ENCODE measurements at places on chromosomes 12 and 14.

DNA sequence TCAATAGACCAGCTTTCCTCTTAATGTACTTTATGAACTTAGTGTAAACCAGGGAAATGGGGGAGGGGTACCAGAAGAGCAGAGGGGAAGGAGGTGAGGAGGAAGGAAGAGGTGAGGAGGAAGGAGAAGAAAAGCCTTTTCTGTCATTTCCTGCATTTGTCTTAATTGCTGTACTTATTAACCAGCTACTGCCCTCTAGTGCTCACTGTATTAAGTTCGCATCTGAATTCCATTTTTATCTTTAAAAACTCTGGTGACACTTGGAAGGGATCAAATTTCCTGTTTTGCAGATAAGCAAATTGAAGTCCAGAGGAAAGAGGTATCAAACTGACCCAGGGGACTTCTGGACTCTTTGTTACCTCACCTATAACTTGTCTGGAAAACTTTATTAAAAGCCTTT lies 22.2 kb downstream of the MANSC1 start:
- peak; percentile 43 for DNase-seq

DNA sequence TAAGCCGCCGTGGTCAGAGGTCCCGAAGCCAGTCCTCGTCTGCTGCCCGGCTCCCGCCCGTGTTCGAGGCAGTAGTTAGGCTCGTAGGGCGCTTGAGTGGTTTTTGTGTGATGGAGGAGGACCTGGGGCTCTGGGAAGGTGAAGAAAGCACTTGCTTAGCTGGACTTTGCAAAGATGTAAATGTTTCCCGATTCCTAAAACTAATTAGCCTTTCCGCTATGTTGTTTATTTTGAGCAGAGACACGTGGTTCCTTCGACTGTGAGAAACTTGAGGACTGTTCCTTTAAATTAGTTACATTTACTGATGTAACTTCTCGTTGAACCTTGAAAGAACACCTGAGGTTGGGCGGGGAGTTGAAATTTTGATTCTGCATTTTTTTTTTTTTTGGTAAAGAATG lies 33.9 kb downstream of the MIA2 start:
- no peak for DNase-seq

- DNase-seq, result no peak
Measured at GRCh38 chr12:3453206-3453989, 37.6 kb upstream of the PRMT8 start.

DNA sequence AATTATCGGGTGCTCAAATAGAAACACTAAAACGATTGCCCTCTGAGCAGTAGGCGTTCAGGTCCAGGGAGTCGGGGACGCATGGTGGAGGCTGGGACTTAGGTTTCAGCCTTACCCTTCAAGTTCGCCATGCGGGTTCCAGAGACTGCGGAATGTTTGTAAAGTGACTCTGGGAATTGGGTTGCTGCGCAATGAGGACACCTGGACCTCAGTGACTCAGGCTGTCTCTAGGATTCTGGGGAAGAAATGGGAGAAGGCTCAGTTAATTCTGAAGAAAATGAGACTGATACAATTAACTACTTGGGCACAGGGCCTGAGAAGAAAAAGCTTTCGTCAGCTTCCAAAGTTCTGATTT lies 1.1 kb downstream of the LGALS3 start:
- DNase-seq, result no peak

DNA sequence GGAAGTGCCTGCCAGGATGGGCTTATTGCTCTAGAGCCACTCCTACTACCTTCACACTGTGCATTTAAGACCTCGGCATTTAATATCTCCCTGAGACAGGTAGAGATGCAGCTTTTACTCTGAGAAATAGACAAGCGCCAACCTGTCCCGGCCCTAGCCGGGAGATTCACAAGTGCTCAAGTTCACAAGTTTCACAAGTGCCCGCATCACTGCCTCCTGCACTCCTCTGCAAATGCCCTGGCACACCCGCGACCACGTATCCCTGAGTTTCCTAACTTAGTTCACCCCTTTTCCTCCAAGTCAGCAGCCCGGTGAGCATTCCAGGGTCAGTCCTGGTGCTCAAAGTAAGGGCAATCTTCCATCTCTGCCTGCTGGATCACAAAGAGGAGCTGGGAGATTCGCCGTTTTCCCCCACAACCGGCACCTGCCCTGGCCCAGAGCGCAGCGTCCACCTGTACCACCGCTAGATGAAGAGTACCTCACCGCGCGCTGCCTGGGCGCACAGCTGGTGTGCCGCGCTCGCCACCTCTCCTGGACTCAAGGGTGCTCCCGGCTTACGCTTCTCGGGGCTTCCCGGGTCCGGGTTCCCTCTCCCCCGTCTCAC lies 5.0 kb upstream of the SLC38A4 start:
- DNase-seq, result peak; percentile 54

GRCh38 chr14:76946753-76947077 lies 81.8 kb downstream of the IRF2BPL start:
- DNase-seq, result no peak

GRCh38 chr14:94884616-94885230 lies 114.8 kb upstream of the GSC start:
- DNase-seq, result no peak

DNA sequence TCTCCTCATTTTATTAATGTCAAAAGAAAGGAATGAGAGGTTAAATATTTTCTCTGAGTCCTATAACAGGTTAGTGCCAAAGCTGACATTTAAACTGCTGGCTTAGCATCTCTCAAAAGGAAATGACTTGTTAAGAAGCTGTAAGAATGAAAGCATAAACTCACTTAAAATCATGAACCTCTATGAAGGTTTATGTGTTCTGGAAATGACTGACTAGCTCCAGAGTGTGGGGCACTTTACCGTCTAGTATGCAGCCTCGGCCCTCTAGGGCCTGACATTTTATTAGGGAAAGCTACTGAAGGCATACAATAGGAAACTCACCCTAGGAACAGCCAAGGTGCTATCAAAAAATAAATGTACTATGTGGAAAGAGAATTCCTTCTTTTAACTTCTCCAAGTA lies 35.1 kb downstream of the SPX start:
- DNase-seq, result no peak

- DNase-seq, result no peak
Measured at GRCh38 chr14:64811676-64812075, 68.0 kb downstream of the SPTB start.

DNA sequence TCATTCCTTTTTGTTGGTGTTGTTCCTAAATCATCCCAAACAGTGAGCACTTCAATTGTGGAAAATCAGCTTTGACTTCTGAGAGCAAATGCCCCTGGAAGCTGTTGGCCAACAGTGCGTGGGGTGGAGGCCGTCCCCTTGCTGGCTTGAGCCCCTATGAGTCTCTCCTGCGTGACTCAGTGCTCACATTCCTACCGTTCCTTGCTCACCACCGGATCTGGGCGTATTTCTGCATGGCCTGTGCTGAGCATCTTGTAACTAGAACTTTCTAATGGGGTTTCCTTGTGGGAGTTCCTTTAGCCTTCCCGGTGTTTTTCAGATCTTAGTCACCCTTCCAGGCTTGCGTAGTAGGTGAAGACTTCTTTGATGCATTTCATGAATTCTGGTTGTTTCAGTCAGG lies 14.7 kb downstream of the SERPINA1 start:
- no peak for DNase-seq

DNA sequence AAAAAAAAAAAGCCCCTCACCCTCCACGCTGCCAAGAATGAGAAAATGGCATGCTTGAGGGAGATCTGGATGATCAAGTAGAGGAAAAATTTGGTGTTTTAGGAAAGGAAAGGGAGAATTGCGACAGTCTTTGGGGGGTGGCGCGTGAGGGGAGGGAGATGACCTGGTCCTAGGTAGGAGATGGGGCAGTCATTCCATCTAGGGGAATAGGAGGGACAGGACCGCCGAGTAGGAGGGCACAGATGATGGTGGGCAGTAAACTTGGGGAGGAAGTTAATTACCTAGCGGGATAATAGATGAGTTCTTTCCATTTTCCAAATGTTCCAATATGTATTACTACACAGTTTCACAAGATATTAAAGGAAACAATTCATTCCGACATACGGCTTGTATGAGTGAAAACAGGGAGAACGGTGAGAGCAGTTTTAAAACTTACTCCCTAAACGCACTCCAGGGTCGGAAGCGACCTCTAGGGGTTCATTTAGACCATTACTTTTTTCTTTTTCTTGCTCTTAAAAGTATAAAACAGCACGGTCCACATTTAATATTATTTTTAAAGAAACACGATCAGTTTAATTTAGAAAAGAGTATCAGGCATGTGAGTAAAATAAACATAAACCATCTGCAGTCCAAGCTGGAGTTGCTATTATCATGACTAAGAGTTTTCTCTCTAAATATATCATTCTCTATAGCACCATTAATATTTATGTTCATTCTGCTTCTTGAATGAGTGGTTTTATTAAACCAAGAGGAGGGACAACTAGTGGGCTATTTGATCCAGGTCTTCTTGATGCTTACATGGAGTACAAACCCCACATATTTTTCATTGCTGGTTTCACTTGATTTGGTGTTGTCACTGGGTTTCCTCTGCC lies 3.0 kb upstream of the FNTB start:
- DNase-seq, result peak; percentile 10

DNA sequence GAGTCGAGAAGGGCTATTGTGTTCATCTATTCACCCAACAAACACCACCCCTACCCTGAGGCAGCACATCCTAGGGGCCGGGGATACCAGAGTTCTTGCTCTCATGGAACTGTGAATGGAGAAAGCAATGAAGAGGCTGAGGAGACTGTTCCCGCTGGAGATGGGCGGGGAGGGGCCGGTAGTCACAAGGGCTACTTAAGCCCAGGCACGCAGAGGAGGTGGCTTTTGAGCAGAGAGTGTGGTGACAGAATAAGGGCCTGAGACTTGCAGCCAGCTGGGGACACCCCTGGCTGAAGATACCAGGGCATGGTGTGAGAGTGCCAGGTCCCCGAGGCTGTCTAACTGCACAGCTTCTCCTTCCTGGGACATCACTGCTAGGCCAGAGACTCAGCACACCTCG lies 114.1 kb upstream of the EVL start:
- no peak for DNase-seq

- no peak for DNase-seq
Measured at GRCh38 chr14:62889364-62889763, 155.9 kb downstream of the KCNH5 start.

DNA sequence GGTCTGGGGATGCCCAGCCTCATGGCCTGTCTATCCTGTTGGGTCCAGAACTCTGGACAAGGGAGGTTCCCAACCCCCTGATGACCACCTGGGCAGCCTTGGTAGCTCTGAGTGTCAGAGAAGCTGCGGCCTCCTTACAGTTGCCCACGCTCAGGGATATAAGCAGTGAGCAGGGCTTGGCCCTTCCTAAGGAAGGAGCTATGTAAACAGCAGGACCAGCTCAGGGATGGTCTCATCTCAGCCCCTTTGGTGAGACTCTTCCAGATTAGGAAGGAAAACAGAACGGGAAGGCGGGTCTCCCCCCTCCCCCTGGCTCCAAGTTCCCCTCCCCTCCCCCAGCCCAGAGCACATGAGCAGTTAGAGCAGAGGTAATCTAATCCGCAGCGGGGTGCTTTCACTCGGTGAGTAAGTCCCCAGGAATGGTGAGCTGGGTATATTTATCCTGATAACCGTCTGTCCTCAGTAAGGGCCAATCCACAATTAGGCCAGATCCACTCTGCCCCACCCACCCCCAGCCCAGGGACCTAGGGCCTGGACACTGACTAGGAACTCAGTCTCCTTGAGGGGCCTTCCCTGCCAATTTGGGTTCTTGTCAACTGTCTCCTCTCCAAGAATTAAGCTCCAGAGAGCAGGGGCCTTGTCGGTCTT lies 29.5 kb upstream of the RPLP0 start:
- no peak for DNase-seq

DNA sequence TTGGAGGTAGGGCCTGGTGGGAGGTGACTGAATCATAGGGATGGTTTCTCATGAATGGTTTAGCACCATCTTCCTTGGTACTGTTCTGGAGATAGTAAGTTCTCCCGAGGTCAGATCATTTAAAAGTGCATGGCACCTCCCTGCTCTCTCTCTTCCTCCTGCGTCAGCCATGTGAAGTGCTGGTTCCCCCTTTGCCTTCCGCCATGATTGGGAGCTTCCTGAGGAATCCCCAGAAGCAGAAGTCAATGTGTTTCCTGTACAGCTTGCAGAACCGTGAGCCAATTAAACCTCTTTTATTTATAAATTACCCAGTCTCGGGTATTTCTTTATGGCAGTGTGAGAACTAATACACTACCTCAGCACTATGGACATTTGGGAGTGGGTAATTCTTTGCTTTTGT lies 4.8 kb upstream of the LGMN start:
- no peak for DNase-seq

GRCh38 chr12:107514887-107515445 lies 170.6 kb upstream of the PWP1 start:
- no peak for DNase-seq

- DNase-seq, result no peak
Measured at GRCh38 chr12:31620311-31620710, 29.4 kb upstream of the DENND5B start.

GRCh38 chr14:65470404-65470880 lies 57.9 kb downstream of the FUT8 start:
- no peak for DNase-seq

DNA sequence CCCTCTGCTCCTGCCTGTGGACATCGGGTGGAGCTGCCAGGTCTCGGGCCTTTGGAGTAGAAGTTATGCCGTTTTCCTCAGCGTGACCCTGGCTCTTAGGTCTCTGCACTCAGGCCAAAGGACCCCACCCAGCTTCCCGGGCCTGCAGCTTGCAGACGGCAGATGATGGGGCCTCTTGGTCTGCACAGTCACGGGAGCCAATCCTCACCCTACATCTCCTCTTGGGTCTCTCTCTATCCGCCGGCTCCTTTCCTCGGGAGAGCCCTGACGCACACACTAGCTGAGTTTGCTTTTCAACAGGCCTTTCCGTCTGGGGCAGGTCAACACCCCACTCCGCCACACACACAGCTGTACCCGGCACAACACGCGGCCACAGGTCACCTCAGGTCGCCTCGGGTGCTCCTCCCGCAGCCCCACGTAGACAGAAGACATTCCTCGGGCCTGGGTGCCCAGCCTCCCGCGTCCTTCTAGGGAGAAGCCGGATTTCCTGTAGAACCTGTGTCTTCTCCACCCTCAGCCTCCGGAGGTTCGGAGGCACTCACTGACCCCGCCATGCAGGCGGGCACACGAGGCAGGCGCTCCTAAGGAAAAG lies 9.9 kb downstream of the GALNT9 start:
- no peak for DNase-seq

DNA sequence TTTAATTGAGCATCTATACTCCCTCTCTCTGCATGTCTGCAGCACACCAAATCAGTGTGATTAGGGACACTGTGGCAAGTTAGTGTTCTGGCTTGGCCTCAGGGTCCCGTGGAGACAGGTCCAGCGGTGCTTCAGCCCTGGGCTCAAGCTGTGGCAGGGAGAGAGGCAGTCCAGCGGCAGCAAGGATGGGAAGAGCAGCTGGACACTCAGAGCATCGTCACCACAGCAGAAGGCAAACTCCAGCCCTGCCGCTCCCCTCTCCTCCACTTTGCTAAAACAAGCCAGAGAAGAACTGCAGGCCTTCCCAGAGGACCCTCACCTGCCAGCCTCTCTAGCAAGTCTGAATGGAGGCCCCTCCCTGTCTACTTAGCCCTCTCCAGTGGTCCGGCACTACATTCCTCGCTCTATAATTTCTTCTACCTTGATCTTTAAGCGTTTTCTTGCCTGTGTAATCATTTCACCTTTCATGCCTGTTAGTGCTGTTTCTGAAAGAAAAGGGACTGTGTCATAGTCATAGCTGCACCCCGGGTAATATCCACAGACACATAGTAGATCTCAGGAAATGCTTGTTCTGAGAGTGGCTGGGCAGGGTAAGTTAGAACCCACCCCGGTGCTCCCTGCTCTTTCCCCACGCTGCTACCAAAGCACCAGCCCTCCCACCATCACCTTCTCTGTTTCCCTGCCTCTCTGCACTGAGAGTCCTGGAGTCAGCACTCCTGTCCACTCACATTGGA lies 22.1 kb downstream of the ZFP36L1 start:
- no peak for DNase-seq

Data from NCI-H1930 (cell line).